ENCODE measurements at places on chromosomes 2 and 18.
A peak's percentile ranks its signal among the peaks of the same experiment; 100 is the strongest.

DNA sequence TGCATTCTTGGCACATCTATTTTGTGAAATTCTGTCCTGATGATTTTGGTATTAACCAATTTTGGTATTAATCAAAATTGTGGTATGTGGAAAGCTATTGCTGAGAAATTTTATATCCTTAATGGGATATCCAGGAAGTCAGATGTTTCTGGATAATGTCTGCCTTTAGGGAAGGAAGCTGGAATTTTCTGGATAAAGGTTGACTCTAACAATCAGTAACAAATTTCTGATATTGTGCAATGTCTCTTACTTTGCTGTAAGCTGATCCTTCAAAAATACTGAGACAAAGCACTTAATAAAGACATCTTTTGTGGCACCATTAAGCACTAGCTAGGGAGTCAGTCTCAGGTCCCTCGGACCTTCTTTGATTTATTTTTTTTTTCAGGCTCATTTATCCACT is 100.8 kb upstream of the UGP2 start:
- H3K4me1 ChIP-seq: peaks cover 27% of the 10 kb centered on the region
- H3K27ac ChIP-seq: no peak overlapping the region
- no peak for DNase-seq
- no peak overlapping the region for H3K4me3 ChIP-seq
- no peaks in the 10 kb centered on the region for H3K36me3 ChIP-seq

GRCh38 chr2:10599921-10600320 is 89.9 kb downstream of the NOL10 start:
- H3K27me3 ChIP-seq: no peaks in the 10 kb centered on the region
- H3K27ac ChIP-seq: no peak overlapping the region
- H3K4me3 ChIP-seq: no peak overlapping the region
- no peak for DNase-seq
- no peaks in the 10 kb centered on the region for H3K4me1 ChIP-seq
- peaks cover 13% of the 10 kb centered on the region for H3K36me3 ChIP-seq

- DNase-seq: no peak
- H3K36me3 ChIP-seq: no peaks in the 10 kb centered on the region
- H3K4me3 ChIP-seq: no peak overlapping the region
- H3K27ac ChIP-seq: no peak overlapping the region
- H3K27me3 ChIP-seq: no peaks in the 10 kb centered on the region
Observed at GRCh38 chr2:42813763-42814162, 21.4 kb upstream of the HAAO start.

GRCh38 chr18:23573626-23574431 is 12.5 kb downstream of the NPC1 start:
- H3K36me3 ChIP-seq: no peaks in the 10 kb centered on the region
- H3K27ac ChIP-seq: no peak overlapping the region
- no peaks in the 10 kb centered on the region for H3K4me1 ChIP-seq
- no peaks in the 10 kb centered on the region for H3K27me3 ChIP-seq
- no peak overlapping the region for H3K4me3 ChIP-seq

DNA sequence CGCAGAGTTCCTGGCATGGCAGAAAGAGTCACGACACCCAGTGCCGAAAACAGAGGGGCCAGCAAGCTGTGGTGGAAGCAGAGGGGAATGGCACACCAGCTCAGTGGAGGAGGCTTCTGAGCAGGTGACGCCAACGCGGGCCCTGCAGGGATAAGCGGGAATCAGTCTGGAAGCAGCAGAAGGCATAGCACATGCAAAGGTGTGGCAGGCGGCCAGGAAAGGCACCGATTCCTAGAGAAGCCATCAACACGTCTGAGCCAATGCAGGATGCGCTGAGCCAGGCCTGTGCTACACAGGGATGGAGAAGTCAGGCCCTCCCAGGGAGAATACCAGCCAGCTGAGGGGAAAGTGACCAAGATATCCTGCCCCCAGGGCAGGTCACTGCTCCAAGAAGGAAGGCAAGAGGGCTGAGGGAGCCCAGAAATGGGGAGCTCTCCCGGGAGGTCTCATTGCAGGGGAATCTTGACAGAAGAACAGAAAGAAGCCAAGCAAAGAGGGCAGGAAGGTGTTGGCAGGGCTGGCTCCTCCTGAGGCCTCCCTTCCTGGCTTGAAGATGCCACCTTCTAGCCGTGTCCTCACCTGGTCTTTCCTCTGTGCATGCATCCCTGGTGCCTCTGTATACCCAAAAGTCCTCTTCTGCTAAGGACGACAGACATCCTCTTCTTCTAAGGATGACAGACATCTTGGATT is 16.3 kb downstream of the TEX51 start:
- H3K27me3 ChIP-seq: no peaks in the 10 kb centered on the region
- H3K36me3 ChIP-seq: no peaks in the 10 kb centered on the region
- H3K4me3 ChIP-seq: no peak overlapping the region
- H3K4me1 ChIP-seq: no peaks in the 10 kb centered on the region

- no peak overlapping the region for H3K27ac ChIP-seq
- no peaks in the 10 kb centered on the region for H3K27me3 ChIP-seq
Observed at GRCh38 chr2:7427293-7428060, 510.3 kb downstream of the RNF144A start.

- peaks cover 84% of the 10 kb centered on the region for H3K4me1 ChIP-seq
- H3K36me3 ChIP-seq: no peaks in the 10 kb centered on the region
- DNase-seq: peak; percentile 96
Observed at GRCh38 chr2:26720322-26721114, 28.0 kb downstream of the KCNK3 start.

DNA sequence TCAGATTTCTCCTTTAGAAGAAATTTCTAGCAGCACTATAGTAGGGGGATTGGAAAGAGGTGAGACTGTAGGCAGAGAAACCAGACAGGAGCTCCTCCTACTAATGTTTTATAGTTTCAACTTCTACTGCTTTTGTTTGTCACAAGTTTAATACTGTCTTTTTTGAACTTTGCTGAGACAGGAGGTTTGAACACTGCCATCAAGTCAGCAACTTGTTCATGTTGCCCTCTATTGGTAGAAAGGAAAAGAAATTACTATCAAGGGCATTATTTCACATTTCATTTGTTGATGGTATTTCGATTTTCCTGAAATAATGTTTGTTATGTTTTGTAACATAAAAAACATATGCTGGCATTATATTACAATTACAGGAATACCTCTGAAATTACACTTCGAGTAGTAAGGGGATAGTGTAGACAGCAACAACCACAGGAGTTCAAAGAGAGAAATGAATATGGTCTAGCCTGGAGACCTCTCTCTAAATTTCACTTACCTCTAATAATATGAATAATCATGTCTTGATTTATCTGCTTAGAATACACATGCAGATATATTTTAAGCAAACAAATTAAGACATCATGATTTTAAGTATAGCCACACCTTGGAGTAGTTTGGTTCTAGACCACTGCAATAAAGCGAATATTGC is 12.4 kb upstream of the CCDC88A start:
- no peaks in the 10 kb centered on the region for H3K4me1 ChIP-seq
- no peak for DNase-seq
- no peaks in the 10 kb centered on the region for H3K27me3 ChIP-seq
- H3K27ac ChIP-seq: no peak overlapping the region

- no peaks in the 10 kb centered on the region for H3K4me1 ChIP-seq
- H3K27ac ChIP-seq: no peak overlapping the region
- no peaks in the 10 kb centered on the region for H3K27me3 ChIP-seq
Observed at GRCh38 chr2:201496785-201497184, 45.2 kb downstream of the STRADB start.

DNA sequence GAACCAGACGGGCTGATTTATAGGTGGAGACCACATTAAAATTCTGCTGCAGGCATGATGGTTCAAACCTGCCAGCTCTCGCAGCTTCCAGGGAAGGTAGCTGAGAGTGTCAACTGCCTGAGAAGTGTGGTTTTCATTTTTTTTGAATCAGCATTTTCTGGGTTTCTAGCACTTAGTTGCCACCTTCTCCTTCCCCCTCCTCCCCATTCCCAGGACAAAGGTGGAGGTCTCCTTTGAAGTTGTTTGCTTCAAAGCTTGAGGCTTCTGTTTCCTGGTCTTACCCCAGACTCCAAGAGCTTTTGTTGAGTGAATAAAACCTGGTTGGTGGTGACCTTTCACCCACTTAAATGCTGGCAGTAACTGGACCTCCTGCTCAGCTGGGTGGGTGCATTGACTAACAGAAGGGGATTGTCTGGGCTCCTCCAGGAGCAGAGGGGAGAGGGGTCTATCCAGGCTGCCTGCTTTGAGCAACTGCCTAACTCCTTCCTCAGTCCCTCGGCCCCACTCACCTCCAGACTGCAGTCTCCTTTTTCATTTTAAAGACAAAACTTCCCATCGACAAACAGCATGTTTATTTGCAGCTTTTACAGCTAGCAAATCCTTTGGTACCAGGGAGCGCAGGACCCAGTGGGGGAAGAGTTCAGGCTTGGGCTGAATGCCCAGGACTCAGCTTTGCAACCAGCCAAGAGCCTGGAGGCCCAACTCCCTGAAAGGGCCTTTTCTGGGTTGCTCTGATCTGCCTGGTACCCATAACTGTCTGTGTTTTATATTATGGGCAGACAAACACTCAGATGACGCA is 3.5 kb downstream of the RHOB start:
- H3K27ac ChIP-seq: peak overlapping the region; percentile 96
- H3K36me3 ChIP-seq: no peaks in the 10 kb centered on the region
- H3K4me3 ChIP-seq: no peak overlapping the region
- no peaks in the 10 kb centered on the region for H3K27me3 ChIP-seq
- H3K4me1 ChIP-seq: peaks cover 31% of the 10 kb centered on the region

DNA sequence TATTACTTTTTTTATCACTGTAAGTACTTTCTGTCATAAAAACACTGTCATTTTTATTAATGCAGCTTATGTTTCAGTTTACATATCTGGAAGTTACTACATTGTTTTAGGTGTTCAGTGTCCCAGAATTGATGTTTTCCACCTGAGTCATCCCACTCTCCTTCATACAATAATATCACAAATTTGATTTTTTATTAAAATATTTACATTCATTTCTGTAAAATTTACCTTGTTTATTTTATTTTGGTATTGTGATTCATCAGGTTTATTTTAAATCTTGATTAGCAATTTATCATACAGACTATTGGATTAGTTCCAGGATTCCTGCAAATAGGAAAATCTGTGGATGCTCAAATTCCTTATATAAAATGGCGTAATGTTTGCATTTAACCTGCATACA is 1662.9 kb downstream of the SUCLG1 start:
- no peaks in the 10 kb centered on the region for H3K36me3 ChIP-seq
- no peaks in the 10 kb centered on the region for H3K4me1 ChIP-seq
- no peak overlapping the region for H3K4me3 ChIP-seq
- H3K27me3 ChIP-seq: no peaks in the 10 kb centered on the region
- H3K27ac ChIP-seq: no peak overlapping the region

DNA sequence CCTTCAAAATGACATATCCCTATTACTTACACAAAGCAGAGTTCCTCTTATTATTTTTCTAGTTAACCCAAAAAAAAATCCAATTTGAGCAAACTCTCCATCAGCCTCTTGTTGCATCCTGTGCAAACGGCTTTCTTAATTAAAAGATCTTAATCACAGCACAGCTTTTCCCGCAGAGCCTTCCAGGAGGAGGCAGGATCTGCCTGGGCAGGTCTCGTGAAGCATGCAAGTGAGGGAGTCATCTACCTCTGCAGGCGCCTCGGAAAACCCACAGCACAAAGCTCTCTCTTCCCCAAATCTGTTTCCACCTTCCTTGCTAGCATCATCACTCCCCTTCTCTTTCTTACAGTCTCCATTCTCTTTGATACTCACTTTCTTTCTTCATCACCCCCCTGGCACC is 100.4 kb downstream of the EN1 start:
- H3K36me3 ChIP-seq: no peaks in the 10 kb centered on the region
- H3K27ac ChIP-seq: no peak overlapping the region
- H3K4me3 ChIP-seq: no peak overlapping the region
- no peaks in the 10 kb centered on the region for H3K4me1 ChIP-seq
- DNase-seq: no peak
- no peaks in the 10 kb centered on the region for H3K27me3 ChIP-seq

DNA sequence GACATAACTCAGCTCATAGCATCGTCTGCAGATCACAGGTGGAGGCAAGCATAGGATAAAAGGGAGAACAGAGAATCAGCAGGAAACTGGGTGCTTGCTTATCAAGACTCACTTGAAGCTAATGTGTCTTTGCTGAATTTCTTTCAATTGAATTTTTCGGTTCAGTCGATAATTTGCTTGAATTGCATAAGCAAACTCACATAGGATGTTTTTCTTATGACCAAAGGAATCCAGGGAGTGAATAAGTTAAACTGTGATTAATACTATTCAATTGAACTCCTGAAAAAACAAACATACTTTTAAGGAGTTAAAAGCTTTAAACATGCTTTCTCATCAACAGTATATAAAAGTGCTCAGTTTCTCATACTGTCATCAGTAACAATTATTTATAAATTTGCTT is 707.1 kb upstream of the ACVR2A start:
- no peaks in the 10 kb centered on the region for H3K27me3 ChIP-seq
- no peak overlapping the region for H3K27ac ChIP-seq
- H3K4me3 ChIP-seq: no peak overlapping the region
- H3K36me3 ChIP-seq: no peaks in the 10 kb centered on the region

GRCh38 chr2:200379481-200380090 is 73.1 kb downstream of the SPATS2L start:
- H3K4me3 ChIP-seq: no peak overlapping the region
- DNase-seq: no peak
- no peak overlapping the region for H3K27ac ChIP-seq

- H3K36me3 ChIP-seq: no peaks in the 10 kb centered on the region
- H3K27ac ChIP-seq: no peak overlapping the region
- no peaks in the 10 kb centered on the region for H3K27me3 ChIP-seq
- no peaks in the 10 kb centered on the region for H3K4me1 ChIP-seq
Observed at GRCh38 chr2:84290537-84290936, 168.5 kb downstream of the SUCLG1 start.

DNA sequence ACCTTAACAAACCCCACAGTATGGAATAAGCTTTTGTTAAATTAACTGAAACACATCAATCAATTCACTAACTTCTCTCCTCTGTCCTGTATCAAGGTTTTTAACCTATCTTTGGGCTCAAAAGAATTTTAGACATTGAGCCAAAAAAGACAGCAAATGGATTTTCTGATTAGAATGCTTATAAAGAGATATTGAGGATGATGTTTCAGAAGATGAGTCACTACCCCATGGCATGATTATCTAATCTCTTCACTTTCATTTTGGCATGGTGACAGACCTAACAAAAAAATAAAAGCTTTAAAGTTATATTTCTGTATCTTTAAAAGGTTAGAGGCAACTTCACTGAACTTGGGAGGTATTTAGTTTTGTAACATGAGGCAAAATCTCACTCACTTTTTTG is 55.5 kb downstream of the SGPP2 start:
- H3K27ac ChIP-seq: no peak overlapping the region
- H3K4me3 ChIP-seq: no peak overlapping the region
- H3K27me3 ChIP-seq: no peaks in the 10 kb centered on the region
- DNase-seq: no peak
- H3K4me1 ChIP-seq: peaks cover 6% of the 10 kb centered on the region

DNA sequence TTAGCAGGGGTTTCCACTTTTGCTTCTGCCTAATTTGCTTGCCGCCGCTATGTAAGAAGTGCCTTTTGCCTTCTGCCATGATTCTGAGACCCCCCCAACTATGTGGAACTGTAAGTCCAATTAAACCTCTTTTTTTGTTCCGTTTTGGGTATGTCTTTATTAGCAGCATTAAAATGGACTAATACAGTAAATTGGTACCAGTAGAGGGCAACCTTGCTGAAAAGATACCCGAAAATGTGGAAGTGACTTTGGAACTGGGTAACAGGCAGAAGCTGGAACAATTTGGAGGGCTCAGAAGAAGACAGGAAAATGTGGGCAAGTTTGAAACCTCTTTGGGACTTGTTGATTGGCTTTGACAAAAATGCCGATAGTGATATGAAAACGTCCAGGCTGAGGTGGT is 216.1 kb upstream of the FSIP2 start:
- no peaks in the 10 kb centered on the region for H3K27me3 ChIP-seq
- no peaks in the 10 kb centered on the region for H3K4me1 ChIP-seq
- no peak overlapping the region for H3K27ac ChIP-seq

- H3K4me3 ChIP-seq: no peak overlapping the region
- no peaks in the 10 kb centered on the region for H3K36me3 ChIP-seq
- no peaks in the 10 kb centered on the region for H3K4me1 ChIP-seq
- H3K27ac ChIP-seq: no peak overlapping the region
Observed at GRCh38 chr2:163849756-163850435, 114.1 kb upstream of the FIGN start.

Measured in body of pancreas (tissue), 4 donors.